ENCODE measurements at places on chromosomes 5 and 9. TPM values are rescaled to one million over a fixed set of nuclear protein-coding genes. Genes with fewer than 3 reads are reported as not detected.

DNA sequence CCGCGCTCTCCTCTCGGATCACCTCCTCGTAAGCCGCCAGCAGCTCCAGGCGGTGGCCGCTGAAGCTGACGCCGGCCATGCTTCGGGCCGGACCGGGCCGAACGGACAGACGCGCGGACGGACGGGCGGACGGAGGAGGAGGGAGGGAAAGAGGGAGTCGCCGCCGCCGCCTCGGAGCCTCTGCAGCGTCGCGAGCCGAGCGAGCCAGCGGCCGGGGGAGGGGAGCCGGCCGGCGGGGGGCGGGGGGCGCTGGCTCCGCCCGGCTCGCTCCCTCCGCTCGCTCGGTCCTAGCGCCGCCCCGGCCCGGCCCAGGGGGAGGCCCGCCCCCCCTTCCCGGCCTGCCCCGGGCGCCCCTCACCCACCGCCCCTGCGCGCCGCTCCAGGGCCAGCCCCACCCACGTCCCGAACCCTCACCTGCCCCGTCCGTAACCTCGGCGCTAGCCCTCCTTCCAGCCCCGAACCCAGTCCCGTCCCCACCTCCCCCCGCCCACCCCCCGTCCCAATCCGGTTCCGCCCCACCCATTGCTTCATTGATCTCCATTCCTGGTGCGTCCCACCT is at the start of gene DBN1:
Gene DBN1 (minus strand): TSS at position 192 of the 559 bp plus-strand sequence. CDS start 113 bp downstream, at position 79.
- peak within 1 kb of the TSS; percentile 94 for H3K27ac ChIP-seq
- peak; percentile 56 for DNase-seq

DNA sequence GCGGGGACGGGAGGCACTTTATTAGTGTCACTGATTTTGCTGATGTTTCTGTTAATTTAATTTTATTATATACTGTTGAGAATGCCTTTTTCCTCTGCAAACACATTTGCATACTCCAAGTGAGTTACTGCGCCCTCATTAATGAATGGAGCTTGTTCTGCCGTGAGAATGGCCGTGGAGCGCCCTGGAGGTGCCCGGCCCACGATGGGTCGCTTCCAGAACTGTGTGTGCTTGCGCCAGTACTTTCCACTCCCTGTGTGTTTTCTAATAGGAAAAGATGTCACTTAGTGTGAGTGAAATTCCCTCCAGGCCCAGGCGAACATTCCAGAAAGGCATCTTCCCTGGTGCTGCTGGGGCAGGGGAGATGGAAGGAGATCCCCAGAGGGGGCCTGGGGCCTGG is 30.1 kb downstream of the NDUFS6 start:
- no peaks in the 10 kb centered on the region for H3K27me3 ChIP-seq
- no peaks in the 10 kb centered on the region for H3K4me1 ChIP-seq
- H3K36me3 ChIP-seq, result no peaks in the 10 kb centered on the region
- no peak for DNase-seq

PDGFRB gene
- total RNA-seq, result 7.2 TPM

ZNF483 gene
- total RNA-seq, result 16.9 TPM

SOX30 gene
- total RNA-seq, result not detected

Measured in SJCRH30 (cell line).